ENCODE measurements at places on chromosomes 11 and 22.

- DNase-seq: no peak
These were observed 23.9 kb downstream of the NEFH start for GRCh38 chr22:29503811-29504372.

- DNase-seq: no peak
These were observed 5.7 kb upstream of the GSTP1 start for GRCh38 chr11:67577951-67578350.

- DNase-seq: no peak
These were observed 50.2 kb upstream of the CCDC34 start for GRCh38 chr11:27413218-27413617.

- DNase-seq: no peak
These were observed 116.0 kb upstream of the BID start for GRCh38 chr22:17890245-17890671.

Measured in memory B cell (primary cell).